GM06990 (cell line): ENCODE measurements at places on chromosomes 1 and 21.

DNA sequence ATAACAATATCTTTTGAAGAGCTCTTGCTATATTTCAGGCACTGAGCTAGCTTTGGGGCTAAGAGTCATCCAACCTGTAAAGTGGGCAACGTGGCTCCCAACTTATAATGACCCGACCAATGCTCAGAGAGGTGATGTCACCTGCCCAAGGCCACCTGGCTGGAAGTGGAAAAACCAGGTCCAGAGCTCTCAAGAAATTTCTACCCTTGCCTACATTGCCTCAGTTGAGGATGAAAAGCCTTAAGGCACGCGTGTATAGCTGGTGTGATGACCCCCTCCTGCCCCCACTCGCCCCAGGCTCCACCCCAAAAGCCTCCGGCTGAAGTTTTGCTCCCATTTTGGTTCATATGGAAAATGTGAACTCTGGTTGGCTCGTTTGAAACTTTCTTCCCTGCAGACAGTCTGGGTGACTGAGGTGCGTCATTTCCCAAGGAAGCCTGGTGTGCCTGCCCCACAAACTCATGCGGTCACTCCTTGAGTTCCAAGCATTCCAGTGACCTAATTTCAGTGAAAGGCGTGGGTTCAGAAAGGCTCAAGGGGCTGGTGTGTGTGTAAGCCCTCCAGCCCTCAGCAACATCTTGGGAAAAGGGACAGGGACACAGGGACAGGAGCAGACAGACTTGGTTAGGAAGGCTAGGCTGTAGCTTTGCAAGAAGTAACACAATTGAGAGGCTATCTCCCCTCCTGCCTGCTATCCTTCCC is 20.5 kb downstream of the HTR1D start:
- no peak for DNase-seq

DNA sequence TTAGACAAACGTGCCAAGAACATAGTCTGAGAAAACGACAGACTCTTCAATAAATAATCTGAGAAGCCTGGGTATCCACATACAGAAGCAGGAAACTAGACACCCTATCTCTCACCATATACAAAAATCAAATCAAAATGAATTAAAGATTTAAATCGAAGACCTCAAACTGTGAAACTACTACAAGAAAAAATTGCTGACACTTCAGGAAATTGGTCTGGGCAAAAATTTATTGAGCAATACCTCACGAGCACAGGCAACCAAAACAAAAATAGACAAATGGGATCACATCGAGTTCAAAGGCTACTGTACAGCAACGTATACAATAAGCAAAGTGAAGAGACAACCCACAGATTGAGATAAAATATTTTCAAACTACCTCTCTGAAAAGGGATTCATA is 292.8 kb upstream of the RGS18 start:
- no peak for DNase-seq

- no peak for DNase-seq
These were observed 23.5 kb upstream of the RSBN1 start for GRCh38 chr1:113835686-113836290.

DNA sequence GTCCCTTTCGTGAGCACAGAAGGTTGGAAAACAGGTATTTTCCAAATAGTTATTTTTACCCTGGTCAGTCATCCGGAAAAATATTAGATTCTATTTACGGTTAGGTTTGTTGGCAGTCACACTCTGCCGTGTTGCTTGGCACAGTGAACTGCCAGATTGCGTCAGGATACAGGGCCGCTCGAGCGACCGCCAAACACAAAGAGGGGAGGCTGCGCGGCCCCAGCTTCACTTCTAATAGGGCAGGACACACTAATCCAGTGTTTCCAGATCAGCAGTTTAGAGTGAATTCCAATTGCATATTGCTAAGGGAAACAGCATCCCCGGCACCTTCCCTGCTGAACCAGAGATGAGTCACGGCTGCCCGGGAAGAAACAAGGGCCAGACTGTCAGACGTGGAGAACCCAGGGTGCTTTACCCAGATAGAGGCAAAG is 22.9 kb downstream of the UMODL1 start:
- no peak for DNase-seq
